ENCODE measurements at places on chromosomes 1 and 21.

DNA sequence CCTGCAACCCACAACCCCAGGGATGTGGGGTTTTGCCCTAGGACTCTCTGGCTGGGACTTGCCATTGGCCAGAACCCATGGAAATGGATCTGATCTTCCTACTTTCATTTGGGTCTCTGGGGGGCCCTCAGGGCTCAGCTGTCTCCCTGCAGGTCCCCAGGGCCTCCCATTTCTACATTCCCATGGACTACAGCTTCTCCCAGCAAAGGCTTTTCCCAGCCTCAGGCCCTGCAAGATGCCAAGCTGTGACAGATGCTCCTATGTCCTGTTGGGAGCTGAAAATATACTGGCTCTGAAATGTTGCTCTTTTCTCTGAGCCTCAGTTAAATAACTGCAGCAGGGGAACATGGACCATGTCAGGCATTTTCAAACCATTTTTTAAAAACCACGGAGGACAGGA, 99.5 kb upstream of the IGSF21 start:
- DNase-seq: no peak

DNA sequence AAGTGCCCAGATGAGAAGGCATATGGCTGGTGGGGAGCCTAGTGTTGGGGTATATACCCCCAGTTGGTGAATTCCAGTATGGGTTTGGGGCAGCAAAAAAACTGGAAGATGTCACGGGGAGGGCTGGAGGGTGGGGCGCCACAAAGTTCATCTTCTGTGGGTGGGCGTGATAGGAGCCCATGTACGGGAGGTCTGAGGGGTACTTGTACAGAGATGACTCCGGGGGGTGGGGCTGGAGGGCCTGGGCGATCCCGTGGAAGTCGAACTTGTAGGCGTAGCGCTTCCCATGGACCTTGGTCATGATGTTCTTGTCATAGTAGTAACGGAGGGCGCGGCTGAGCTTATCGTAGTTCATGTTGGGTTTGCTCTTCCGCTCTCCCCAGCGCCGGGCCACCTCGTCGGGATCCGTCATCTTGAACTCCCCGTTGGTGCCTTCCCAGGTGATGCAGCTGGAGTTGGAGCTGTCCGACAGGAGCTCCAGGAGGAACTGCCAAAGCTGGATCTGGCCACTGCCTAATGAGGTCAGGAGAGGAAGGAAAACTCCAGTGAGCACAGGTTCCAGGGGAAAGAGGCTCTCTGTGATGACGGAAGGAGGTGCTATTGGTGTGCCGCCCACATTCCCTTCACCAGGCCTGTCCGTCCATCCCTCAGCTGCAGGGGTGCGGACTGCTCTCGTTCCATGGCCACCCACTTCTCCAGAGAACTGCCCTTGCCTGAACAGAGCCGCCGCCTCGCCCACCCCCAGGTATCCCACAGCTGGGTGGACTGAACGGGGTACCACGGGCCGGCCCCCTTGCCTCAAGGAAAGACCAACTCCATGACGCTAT, 114.7 kb downstream of the ERG start:
- no peak for DNase-seq

DNA sequence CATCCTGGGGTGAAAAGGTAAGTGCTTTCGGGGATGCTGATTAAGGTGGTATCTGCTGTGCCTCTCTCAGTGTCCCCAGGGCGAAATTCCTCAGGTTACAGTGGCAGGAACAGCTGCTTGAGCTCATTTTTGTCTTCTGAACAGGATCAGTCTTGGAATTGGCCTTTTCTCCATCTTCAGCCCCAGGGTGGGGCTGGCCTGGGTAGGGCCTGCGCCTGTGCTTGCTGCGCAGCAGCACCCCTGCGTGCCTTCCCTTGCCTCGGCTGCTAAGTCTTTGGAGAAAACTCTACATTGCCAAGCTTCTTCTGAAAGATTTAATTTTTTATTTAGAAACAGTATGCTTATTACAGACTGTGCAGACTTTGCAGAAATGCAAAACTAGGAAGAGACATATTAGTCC, 41.7 kb downstream of the ADARB1 start:
- no peak for DNase-seq

DNA sequence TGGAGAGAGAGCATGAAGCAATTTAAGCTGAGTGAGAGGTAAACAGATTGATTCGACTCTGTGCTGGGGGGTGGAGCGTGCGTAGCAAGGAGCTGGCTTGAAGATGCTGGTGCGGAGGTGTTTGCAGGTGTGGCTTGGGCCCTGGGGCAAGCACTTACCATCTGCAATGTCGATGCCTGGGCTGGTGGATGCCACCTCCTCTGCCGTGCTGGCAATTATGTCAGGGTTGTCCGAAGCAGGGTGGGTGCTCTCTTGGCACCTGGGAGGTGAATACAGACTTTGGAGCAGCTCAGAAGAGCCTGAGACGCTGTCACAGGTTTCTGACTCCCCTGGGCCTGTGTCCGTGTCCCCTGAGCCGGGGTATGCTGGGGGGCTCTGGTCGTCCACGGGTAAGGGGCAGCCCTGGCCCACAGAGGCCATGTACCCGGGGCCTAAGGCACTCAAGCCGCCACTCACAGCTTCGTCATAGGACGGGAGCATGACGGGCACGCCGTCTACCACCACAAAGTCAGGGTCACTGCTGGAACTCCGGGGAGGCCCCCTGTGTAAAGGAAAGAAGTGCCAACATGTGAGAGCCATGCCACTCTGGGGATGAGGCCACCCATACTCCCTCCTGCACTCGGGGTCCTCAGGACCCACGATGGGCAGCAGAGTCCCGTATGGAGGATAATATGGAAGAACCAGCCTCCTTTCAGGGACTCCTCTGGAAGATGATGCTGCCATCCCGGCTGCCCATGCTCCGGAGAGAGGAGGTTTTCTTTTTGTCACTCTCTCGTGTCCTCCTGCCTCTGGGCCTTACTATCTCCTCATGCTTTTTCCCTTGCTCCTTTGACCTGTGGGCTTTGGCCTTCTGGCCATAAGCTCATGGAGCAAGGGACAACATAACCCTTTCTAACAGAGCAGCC, 80.3 kb upstream of the TLR5 start:
- no peak for DNase-seq

- no peak for DNase-seq
Observed at GRCh38 chr1:39136638-39137037, 67.9 kb upstream of the MACF1 start.

DNA sequence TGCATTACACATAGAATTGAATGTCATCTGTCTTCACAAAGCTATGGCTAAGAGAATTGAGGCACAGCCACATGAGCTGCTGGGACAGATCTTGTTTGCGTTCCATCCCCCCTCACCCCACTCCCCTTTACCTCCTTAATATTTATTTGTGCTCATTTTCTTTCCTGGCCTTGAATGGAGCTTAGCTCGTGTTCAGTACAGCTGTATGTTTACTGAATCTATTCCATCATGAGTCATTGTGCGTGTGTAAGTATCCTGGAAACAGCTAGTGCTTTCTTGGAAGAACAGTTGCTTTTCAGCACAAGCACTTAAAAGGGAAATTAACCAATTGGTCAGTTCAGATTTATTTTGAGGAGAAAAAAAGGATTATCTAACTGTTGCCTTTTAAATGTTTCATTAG, 14.7 kb downstream of the PROX1 start:
- DNase-seq: no peak

DNA sequence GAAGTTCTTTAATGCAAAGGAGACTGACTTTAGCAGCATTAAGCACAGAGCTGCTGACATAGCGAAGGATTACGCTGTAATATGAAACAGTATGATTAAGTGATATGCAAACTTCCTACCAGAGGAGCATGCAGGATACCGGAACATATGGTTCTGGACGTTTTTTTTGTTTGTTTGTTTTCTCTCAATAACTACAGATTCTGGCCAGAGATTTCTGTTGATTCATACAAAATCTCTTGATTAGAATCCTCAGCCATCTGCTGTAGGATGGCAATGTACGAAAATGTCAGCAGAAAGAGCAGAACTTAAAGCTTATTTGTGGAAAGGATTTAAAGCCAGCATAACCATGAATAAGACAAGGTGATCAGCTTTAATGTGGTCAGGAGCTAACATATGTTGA, 970.7 kb downstream of the KCNT2 start:
- DNase-seq: no peak
